ENCODE measurements at places on chromosomes 4 and X. TPM values are rescaled to one million over a fixed set of nuclear protein-coding genes. Genes with fewer than 3 reads are reported as not detected.

Gene PF4V1
- not detected for total RNA-seq

Gene FAM9B
- total RNA-seq = not detected

DNA sequence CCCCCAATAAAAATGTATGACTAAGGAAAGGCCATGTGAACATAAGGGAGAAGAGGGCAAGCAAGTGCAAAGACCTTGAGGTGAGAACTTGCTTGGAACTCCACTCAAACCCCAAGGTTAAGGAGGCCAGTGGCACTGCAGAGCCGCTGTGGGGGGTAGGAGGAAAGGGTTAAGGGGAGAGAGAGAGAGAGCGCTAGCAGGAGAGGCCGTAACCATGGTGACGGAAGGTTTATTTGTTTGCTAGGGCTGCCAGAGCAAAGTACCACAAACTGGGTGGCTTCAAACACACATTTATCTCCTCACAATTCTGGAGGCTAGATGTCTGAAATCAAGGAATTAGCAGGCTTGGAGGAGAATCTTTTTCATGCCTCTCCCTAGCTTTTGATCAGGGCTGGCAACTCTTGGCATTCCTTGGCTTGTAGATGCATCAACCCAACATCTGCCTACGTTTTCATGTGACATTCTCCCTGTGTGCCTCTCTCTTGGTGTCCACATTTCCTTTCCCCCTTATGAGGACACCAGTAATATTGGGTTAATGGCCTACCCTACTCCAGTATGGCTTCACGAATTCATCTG lies 35.2 kb downstream of the SMIM20 start:
- H3K4me1 ChIP-seq = no peaks in the 10 kb centered on the region
- H3K27me3 ChIP-seq = peaks cover 5% of the 10 kb centered on the region
- H3K27ac ChIP-seq = no peak overlapping the region

DNA sequence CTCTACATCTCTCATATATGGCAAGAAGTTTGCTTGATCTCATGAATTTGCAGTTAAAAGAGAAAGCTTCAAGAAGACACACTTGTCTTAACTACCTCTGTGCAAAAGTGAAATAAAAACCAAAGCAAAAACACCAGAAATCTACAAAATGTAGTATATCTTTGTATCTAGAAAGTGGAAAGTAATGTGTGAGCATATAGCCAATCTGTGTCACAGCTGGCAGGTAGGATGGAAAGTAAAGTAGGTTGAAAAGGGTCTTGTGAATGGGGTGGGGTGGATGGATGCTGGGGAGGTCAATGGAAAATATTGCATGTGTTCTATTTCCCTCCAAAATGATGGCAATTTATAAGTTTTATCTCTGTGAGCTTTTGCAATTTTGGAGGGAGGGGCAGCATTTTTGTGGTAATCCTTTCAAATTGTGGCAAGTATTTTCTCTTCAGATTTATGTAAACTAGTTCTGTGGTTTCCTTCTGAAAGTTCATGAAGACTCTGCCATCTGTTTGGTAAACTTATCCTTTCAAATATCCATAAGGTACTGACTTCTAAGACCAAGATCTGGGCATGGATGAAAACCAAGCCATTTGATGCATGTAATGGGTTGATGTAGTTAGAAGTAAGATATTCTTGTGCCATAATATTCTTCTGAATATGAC lies 215.9 kb upstream of the GIMD1 start:
- H3K36me3 ChIP-seq = no peaks in the 10 kb centered on the region
- no peaks in the 10 kb centered on the region for H3K4me1 ChIP-seq
- no peak overlapping the region for H3K27ac ChIP-seq
- H3K27me3 ChIP-seq = no peaks in the 10 kb centered on the region
- no peak overlapping the region for H3K4me3 ChIP-seq
- no peak for DNase-seq

GRCh38 chr4:142645475-142646108 lies 200.5 kb downstream of the INPP4B start:
- H3K4me1 ChIP-seq = peaks cover 13% of the 10 kb centered on the region
- no peak for DNase-seq
- no peak overlapping the region for H3K27ac ChIP-seq
- peak overlapping the region; percentile 10 for H3K4me3 ChIP-seq
- H3K36me3 ChIP-seq = no peaks in the 10 kb centered on the region

DNA sequence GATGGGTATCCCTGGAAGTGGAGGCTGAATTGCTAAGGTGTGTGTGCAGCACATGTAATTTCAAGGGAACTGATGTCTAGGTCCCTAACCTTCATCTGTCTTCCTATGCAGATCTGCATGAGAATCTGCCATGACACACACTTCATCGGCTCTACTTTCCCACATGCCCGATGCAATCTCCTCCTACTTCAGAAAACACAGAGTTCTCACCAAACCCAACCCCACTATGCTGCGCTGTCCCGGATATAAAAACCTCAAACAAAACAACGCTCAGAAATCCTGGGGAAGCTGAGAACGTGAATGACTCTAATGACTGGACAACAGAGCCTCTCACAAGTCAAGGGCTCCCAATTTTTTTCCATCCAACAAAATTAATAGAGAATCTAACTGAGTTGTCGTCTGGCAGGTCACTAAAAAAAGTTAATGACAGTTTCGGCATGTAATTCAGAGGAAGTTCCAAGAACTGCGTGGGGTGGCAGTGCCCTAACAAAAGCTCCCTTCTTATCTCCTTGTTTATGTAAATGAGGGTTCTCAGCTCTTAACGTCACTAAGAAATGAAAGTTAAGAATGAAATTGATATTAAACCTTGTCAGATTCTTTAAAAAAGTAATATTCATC lies 39.0 kb downstream of the STX18 start:
- peaks cover 10% of the 10 kb centered on the region for H3K4me1 ChIP-seq
- no peak overlapping the region for H3K27ac ChIP-seq
- no peaks in the 10 kb centered on the region for H3K36me3 ChIP-seq
- peak overlapping the region; percentile 3 for H3K4me3 ChIP-seq
- no peak for DNase-seq

Gene CENPC
- 20.2 TPM for total RNA-seq

Gene MSX1
- 0.24 TPM for total RNA-seq

Gene SSX4
- total RNA-seq = not detected

- H3K27me3 ChIP-seq = no peaks in the 10 kb centered on the region
- no peak overlapping the region for H3K4me3 ChIP-seq
- no peaks in the 10 kb centered on the region for H3K4me1 ChIP-seq
- no peak for DNase-seq
- H3K27ac ChIP-seq = no peak overlapping the region
Measured at GRCh38 chr4:81445196-81445595, 26.5 kb downstream of the RASGEF1B start.

Gene NAA11
- total RNA-seq = not detected

DNA sequence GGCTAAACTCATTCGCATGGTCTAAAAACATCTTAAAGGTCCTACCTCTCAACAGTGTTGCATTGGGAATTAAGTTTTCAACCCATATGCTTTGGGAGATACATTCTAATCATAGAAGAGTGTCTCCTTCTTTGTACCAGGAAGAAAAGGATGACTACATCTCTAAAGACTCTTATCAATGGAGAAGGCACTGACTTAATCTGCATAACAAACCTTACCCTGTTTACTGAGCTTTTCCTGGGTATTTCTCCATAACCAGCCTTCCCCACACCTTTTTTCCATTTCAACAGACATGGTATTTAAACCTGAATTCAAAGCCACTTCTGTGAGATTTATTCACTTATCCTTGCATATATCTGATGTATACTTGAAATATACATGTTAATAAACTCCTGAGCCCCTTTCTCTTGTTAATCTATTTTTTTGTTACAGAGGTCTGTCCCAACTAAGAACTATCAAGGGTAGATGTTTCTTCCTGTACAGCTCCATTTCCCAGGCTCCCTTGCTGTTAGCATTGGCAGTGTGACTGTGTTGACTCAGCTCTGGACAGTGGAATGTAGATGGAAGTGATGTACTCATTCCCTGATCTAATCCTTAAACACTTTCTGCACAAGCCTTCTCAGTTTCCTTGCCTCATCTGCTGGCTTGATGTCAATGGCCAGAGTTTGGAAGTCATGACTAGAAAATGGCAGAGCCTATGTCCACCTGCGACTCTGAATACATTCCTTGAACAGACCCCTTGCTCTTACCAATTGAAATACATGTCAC lies 148.9 kb upstream of the CPEB2 start:
- no peaks in the 10 kb centered on the region for H3K27me3 ChIP-seq
- no peak overlapping the region for H3K4me3 ChIP-seq
- no peak overlapping the region for H3K27ac ChIP-seq
- no peak for DNase-seq

DNA sequence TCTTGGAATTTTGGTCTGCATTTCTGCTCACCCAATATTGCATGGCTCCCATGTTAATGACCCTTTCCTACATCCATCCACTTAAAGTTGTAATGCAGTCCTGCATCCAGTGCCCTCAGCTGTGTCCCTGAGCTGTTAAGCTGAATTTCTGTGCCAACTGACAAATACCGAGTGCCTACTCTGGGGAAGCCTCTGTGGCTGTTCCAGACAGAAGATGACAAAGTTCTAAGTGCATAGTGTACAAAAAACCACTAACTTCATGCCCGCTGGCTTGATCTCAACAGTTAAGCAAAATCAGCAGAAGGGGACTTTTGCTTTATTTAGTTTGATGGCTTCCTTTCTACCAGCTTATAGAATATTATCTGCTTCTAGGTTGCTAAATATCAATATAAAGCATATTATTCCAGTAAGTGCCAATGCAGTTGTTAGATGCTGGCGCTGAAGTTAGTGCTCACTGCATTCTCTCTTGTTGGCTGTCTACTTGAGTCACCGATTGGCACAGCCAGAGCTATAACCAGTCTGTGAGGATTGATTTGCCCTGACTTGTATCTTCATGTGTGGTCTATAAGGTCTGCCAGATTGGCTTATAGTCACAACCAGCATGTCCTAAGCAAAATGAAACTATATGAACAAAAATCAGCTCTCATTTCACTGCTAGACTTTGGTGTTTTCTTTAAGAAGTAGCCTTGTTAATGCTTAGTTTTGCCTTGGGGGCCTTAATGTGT lies 98.9 kb downstream of the KLHL8 start:
- no peak overlapping the region for H3K27ac ChIP-seq
- H3K4me3 ChIP-seq = no peak overlapping the region
- H3K27me3 ChIP-seq = no peaks in the 10 kb centered on the region

DNA sequence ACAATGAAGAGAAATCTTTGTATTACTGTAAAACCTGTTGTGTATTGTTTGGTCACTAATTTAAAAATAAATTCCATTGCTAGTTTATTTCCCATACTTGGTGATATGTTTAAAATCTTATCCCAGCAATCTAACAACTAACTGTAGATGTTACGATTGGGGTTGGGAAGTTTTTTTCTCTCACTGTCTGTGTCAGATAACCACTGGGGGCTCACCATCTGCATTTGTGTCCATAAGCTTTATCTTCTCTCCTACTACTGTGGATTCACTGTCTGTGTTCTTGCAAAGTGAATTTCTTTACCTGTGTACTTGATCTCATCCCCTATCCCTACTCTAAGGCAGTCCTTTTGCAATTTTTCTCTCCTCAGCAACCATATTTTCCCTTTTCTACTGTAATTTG lies 81.3 kb downstream of the STIM2 start:
- no peak overlapping the region for H3K27ac ChIP-seq
- H3K36me3 ChIP-seq = no peaks in the 10 kb centered on the region
- H3K27me3 ChIP-seq = no peaks in the 10 kb centered on the region

Gene PTTG2
- not detected for total RNA-seq

- H3K27me3 ChIP-seq = no peaks in the 10 kb centered on the region
- DNase-seq = no peak
- H3K4me3 ChIP-seq = no peak overlapping the region
- H3K4me1 ChIP-seq = no peaks in the 10 kb centered on the region
- H3K27ac ChIP-seq = no peak overlapping the region
- H3K36me3 ChIP-seq = no peaks in the 10 kb centered on the region
Measured at GRCh38 chrX:18931972-18932371, 51.9 kb downstream of the PHKA2 start.

Gene ADH1B
- total RNA-seq = not detected

Gene ABCG2
- total RNA-seq = 1.4 TPM

GRCh38 chr4:20428436-20429160 lies 176.9 kb downstream of the SLIT2 start:
- H3K36me3 ChIP-seq = no peaks in the 10 kb centered on the region
- no peak overlapping the region for H3K4me3 ChIP-seq
- H3K4me1 ChIP-seq = no peaks in the 10 kb centered on the region
- DNase-seq = no peak

Gene NOCT
- 18.3 TPM for total RNA-seq

GRCh38 chrX:94114362-94114761 lies 440.4 kb downstream of the FAM133A start:
- no peaks in the 10 kb centered on the region for H3K4me1 ChIP-seq
- H3K27ac ChIP-seq = no peak overlapping the region
- DNase-seq = no peak
- no peaks in the 10 kb centered on the region for H3K36me3 ChIP-seq
- no peak overlapping the region for H3K4me3 ChIP-seq

- DNase-seq = no peak
- H3K27ac ChIP-seq = no peak overlapping the region
- H3K36me3 ChIP-seq = no peaks in the 10 kb centered on the region
- no peaks in the 10 kb centered on the region for H3K27me3 ChIP-seq
Measured at GRCh38 chr4:121720109-121720508, 23.3 kb upstream of the ANXA5 start.

Gene CMC4
- 4.3 TPM for total RNA-seq

GRCh38 chr4:164943192-164943591 lies 34.3 kb downstream of the TRIM61 start:
- no peaks in the 10 kb centered on the region for H3K4me1 ChIP-seq
- DNase-seq = no peak
- no peaks in the 10 kb centered on the region for H3K36me3 ChIP-seq
- no peak overlapping the region for H3K4me3 ChIP-seq
- no peaks in the 10 kb centered on the region for H3K27me3 ChIP-seq

- DNase-seq = no peak
- H3K36me3 ChIP-seq = no peaks in the 10 kb centered on the region
- H3K4me3 ChIP-seq = no peak overlapping the region
- no peak overlapping the region for H3K27ac ChIP-seq
Measured at GRCh38 chrX:34404386-34405070, 252.6 kb downstream of the TMEM47 start.

- H3K4me3 ChIP-seq = no peak overlapping the region
- no peaks in the 10 kb centered on the region for H3K36me3 ChIP-seq
Measured at GRCh38 chr4:162582180-162582579, 418.4 kb upstream of the FSTL5 start.

DNA sequence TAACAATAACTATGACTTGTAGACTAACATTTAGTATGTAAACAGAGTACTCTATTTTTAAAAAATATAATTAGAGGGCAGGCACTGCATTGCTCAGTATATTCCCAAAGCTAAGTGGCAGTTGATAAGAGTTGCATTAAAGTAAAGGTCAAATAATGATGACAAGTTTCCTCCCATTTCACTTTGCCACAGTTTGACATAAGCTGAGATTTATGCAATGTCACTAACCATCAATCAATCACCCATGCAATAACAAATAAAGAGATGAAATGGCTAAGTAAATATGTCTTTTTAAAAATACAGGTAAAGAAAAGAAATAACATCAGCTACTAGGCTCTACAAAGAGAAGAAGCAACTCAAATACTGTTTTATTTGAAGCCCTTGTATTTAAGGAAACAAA lies 673.4 kb downstream of the PCDH18 start:
- no peaks in the 10 kb centered on the region for H3K27me3 ChIP-seq
- no peak for DNase-seq
- H3K27ac ChIP-seq = no peak overlapping the region
- no peaks in the 10 kb centered on the region for H3K4me1 ChIP-seq
- no peaks in the 10 kb centered on the region for H3K36me3 ChIP-seq

Gene CLCN4
- 0.04 TPM for total RNA-seq
